NCI-H1092 (cell line): ENCODE measurements at places on chromosomes 12 and 14.

DNA sequence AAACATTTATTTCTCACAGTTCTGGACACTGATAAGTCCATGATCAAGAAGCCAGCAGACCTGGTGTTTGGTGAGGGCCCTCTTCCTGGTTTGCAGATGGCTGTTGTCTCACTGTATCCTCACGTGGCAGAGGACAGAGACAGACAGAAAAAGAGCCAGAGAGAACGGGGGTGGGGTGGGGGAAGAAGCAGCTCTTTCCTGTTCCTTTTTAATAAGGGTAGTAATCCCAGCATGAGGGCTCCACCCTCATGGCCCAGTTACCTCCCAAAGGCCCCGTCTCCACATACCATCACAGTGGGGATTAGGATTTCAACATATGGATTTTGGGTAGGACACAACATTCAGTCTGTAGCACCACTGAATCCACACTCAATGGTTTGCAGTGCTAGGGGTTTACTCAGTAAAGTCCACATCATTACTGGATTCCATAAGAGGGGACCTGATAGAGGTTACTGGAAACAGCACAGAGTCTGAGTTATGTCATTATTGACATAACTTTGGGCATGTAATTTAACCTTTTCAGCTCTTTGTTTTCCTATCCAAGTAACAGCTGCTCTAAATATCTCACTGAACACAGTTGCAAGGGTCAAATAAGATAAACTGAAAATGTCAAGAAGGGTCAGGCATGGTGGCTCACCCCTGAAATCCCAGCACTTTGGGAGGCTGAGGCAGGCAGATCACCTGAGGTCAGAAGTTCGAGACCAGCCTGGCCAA is 53.2 kb downstream of the RPAP3 start:
- DNase-seq, result no peak

- DNase-seq, result no peak
Observed at GRCh38 chr14:33576014-33576413, 374.9 kb downstream of the EGLN3 start.

GRCh38 chr12:93582351-93582750 is 9.9 kb downstream of the SOCS2 start:
- no peak for DNase-seq

DNA sequence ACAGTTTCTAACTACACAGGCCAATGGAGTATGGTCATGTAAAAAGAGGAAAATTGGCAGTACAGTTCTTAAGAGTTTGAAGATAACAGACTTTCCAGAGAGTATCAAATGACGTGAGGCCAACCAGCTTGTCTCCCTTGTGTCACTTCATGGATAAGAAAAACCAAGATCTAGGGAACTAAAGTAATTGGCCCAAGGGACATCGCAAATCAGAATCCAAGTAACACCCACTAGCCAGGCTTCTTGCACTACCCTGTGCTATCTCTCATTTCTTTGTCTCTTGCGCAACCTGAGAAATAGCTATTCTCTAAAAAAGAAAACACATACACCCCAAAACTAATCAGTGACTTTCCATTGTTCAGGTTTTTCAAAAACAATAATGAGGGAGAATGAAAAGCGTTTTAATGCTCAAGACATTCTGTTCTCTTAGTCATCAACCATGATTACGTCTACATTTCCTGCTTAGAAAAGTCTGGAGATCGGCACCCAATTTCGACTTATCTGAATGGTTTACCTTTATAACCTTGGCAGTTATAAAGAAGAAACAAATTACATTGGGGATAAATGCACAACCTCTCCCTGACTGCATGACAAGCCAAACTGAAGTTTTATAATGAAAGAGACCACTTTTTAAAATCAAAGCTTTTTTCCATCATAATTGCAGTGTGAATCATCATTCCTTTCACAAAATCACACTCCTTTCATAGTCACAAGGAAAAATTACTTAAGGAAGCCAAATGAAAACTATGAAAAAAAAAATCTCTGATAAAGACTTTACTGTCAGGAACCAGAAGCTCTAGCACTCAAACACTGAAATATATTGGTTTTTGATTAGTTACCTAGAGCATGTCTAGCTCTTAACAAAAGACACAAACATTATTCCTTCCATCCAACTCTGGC is 42.1 kb downstream of the TMTC1 start:
- DNase-seq, result no peak

GRCh38 chr12:118136559-118137003 is 657 bp downstream of the PEBP1 start:
- DNase-seq, result no peak

DNA sequence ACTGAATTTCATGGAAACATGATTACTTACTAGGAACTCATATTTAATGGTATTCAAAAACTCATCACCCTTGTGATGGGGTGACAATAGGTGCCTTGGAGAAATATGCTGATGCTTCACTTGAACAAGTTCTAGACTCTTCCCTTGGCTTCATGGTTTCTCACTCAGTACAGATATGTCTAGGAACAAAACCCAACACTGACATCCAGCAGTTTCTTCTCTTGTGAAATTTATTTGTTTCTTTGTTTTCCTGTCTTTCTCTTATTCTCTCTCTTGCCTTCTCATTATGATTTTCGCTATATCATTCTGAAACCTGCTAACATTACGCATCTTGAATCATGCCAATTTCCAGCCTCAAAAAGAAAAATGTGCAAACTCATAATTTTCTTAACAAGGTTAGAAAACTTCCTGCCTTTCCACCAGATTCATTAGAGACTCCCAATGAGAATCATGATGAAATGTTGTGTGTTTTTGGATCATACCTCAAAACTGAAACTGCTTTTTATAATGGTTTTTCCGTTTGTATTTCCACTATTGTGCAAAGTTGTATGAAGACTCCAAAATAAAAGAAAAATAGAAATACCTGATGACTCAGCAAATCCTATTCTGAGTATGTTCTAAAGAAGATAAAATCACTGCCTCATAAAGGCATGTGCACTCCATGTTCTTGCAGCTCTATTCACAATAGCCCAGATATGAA is 1021.5 kb downstream of the TMEM121 start:
- DNase-seq, result no peak

GRCh38 chr12:121005346-121005815 is 10.9 kb downstream of the C12orf43 start:
- DNase-seq, result no peak

DNA sequence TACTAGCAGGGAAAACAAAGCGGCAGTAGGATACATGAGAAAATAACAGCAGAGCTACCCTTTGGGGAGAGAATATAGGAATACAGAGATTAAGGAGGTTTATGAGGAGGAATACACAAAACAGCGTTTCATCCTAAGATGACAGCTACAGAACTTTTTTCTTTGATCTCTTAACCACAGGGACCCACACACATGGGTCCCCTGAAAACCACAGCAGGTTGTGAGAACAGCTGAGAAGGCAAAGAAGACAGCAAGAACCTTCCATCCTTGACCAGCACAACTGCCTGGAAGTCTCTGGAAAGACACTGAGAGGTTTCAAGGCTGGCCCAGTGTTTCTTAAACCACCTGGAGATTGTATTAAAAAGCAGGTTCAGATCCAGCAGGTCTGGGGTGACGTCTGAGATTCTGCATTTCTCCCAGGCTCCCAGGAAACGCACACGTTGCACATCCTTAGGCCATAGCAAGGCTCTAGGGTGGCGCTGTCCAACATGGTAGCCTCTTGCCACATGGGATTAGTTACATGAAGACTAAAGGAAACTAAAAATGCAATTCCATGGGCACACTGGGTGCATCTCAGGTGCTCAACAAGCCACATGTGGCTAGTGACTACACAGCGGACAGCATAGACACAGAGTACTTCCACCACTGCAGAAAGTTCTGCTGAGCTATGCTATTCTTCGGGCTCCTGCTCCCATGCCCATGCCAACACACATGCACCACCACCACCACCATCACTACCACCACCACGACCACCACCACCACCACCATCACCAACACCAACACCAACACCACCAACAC is 92.3 kb downstream of the FOXN3 start:
- DNase-seq, result no peak

DNA sequence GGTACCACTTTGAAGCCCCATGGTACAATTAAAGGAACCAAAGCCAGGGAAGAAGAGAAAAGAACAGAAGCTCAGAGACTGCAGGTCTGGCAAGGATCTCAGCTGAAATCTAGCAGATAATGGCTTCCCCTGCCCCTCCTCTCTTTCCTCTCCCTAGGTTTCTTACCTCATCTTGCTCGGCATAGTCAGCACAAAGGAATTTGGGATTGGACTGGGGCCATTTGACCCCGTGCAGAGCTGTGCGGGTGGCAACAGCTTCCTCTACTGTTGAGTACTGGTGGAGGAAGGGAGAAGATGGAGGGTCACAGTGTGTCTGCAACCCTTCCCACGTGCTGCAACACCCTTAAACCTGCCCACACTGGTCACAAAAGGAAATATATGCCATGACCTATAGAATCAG is 4.7 kb upstream of the CDH24 start:
- no peak for DNase-seq

DNA sequence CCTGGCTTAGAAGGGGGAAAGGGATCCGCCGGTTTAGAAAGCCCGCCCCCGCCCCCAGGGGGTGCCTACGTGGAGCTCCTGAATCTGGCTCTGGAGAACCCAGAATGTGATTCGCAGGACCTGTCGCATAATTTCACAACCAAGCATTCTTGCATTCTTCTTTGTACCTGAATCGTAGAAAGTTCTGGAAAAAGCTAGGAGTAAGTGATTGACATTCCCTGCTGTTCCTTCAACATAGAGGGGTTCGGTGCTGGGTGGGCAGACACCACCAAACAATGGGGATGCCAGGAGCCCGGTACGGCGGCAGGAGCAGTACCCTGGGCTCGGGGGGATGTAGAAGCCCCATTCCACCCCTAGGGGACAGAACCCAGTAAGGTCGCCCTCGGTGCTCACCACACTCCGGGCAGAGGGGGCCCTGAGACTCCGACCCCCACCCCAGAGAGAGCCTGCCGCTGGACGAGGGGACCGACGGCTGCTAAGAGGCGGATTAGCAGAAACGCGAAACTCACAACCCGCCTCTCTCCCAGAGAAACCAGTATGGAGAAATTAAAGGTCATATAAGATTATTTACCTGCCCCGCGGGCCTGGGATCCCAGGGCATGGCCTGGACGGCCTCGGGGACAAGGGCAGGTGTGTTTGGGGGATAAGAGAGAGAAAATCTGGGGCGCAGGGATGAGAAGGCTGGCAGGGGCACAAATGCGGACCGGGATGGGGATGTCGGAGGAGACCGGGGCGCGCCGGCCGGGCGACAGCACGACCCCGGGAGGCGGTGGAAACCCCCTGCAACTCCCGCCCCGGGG is 520 bp downstream of the CSRP2 start:
- no peak for DNase-seq

DNA sequence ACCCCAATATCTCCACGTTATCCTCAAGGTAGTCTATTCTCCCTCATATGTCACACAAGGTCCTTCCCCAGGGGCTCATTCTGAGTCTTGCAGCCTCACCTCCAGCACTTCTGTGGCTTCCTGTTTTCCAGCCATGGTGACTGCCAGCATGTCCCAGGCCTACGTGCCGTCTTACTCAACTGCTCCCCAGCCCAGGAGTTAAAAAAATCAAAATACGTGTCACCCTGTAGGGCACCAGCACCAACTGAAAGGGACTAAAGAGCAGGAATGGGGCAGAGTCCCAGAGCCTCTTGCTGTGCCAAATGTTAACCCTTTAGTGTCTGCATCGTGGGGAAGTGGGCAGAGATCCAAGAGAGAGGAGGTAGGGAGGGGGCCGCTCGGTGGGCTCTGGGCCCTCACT is 37.0 kb upstream of the MED13L start:
- no peak for DNase-seq

GRCh38 chr12:1197264-1198018 is 206.4 kb downstream of the ERC1 start:
- no peak for DNase-seq

DNA sequence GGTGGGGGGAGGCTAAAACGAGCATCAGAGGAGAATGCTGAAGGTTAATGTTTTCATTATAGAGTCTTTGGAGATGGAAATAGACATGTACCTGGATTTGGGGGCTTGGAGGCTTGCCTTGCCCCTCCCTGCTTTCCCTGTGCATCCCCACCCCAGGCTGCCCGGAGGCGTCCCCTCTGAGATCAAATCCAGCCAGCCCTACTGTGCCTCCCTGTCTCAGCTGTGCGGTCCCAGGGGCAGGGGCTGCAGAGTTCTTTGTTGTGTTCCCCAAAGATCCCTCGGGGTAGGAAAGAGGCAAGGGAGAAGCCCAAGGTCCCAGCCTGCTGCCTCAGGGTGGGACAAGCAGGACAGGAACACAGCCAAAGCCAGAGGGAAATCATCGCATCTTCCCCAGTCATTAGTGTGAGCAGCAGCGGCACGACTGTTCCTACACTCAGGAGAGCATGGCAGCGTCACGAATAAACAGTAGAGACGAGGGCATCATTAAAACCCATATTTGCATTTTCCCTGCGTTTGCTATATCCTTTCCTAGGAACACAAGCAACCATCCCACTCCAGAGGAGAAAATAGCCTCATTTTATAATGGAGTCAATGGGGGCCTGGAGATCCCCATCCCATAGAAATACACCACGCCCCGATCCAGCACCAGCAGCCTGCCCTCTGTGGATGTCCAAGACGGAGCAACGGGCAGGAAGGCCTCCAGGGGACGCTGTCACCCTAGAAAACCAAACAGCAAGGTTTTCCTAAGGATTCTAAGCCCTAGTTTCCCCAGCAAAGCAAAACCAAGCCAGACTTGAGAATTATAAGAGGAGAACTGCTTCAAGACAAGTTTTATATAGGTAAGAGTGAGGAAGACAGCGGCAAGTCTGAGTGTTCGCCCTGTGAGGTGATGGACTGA is 32.4 kb downstream of the ANO2 start:
- DNase-seq, result no peak

GRCh38 chr12:97283297-97283696 is 179.3 kb upstream of the RMST start:
- no peak for DNase-seq

DNA sequence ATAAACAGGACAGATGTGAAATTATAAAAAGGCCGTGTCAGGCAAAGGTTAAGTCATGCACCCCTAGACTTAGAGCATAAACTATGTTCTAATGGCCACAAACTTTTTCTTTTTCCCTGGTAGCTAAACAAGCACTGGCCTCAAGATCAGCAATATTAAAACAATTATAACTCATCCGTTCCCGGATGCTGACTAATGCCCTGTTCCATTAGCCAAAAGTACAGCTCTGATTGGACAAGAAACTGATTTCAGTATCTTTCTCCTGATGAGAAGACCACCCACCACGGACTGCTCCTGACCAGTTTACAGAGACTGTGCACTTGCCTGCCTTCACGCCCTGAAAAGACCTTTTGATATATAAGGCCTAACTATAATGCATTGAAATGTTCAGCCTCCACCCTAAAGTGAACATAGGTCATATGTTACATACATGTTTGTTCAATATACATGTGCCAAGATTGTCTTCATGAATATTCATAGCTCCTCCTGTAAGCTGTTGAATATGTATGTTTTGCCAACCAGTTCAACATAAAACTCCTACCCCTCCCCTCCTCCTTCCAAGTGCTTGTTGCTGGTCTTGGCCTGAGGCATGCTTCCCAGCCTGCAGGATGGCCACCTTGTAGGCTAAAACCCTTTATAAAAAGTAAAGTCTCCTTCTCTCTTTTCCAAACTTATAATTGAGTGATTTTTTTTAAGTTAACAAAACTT is 162.0 kb downstream of the IPO8 start:
- DNase-seq, result no peak

- DNase-seq, result no peak
Observed at GRCh38 chr12:44655846-44656245, 220.3 kb downstream of the NELL2 start.

- DNase-seq, result no peak
Observed at GRCh38 chr14:29846339-29847055, 81.2 kb downstream of the PRKD1 start.
